OCI-LY7 (cell line): ENCODE measurements at places on chromosomes 3 and 15. TPM values are rescaled to one million over a fixed set of nuclear protein-coding genes. Genes with fewer than 3 reads are reported as not detected.
A peak's percentile ranks its signal among the peaks of the same experiment; 100 is the strongest.

GRCh38 chr15:25846377-25846776 lies 16.8 kb downstream of the ATP10A start:
- DNase-seq: peak; percentile 59

The OR5H15 gene
- total RNA-seq: not detected in 2 replicates

- DNase-seq: no peak
These were observed 101.4 kb upstream of the SOX2 start for GRCh38 chr3:181610083-181610972.

The TMEM108 gene
- not detected in 2 replicates for total RNA-seq

- DNase-seq: no peak
These were observed 795.1 kb downstream of the FHIT start for GRCh38 chr3:60456180-60456579.

The ALDH1L1 gene
- not detected in 2 replicates for total RNA-seq

DNA sequence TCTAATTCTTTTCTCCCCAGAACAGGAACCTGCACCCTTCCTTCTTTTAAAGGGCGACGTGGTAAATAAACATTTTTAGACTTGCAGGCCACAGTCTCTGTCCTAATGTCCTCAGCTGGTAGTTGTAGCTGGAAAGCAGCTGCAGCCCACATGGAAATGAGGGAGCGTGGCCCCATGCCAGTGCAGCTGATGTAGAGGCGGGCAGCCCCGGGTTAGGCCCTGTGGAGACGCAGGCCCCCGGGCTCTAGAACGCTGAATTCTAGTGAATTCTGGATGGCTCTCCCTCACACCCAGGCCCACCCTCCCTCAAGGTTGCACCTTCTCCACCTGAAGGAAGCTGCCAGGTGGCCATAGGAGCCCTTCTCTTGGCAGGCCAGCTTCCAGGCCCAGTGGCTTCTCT lies 52.3 kb downstream of the PGPEP1L start:
- DNase-seq: no peak

- DNase-seq: no peak
These were observed 181.7 kb upstream of the SNTN start for GRCh38 chr3:63470745-63471144.

DNA sequence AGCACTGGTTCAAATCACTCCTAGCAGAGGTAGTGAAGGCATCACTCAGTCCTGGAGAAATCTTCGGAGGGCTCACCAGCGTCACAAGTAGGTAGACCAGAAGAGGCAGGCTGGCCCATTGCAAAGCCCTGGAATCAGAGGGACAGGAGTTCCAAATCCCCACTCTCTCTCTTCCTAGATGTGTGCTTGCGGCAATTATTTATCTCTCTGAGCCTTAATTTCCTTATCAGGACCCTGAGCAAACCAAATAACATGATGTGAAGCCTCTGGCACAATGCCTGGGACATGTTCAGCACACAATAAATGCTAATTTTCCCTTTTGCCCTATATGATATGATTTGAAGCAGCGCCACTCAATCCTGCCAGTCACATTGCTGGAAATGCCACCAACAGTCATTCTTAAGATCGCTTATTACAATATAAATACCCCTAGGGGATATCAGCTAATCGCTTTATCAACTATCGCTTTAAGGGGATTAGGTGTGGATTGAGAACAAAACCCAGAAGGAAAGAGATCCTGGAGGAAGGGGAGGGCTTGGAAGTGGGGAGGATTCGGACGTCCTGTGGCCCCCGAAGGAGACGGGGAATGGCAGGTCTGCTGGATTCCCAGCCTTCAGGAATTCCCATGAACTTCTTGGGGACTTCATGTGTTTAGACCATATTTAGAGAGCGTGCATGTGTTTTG lies 59.5 kb upstream of the TSEN2 start:
- no peak for DNase-seq

The FXR1 gene
- total RNA-seq: 161 and 182 TPM in 2 replicates

The PPARG gene
- total RNA-seq: not detected in 2 replicates

The TRH gene
- not detected in 2 replicates for total RNA-seq

DNA sequence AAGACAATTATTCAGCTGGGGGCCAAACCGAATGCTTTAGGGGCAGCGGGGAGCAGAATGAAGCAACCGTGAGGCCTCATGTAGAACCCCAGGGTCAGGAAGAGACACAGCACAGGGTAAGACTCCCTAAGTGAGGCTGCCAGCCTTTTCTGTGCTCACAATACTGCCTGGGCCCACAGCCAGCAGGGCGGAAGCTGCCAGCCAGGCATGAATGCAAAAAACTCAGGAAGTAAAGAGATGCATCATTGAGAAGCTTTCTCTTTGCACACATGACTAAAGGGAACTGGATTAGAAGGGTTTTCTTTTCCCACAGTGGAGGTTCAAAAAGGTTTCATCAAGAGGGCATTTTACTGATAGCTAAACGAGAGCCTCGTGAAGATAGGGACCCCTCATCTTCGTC lies 33.3 kb downstream of the CA12 start:
- no peak for DNase-seq
